COLO829 (cell line): ENCODE measurements at places on chromosomes 12 and 14.
A peak's percentile ranks its signal among the peaks of the same experiment; 100 is the strongest.

GRCh38 chr14:97299661-97300060 lies 502.5 kb downstream of the VRK1 start:
- no peak for DNase-seq

DNA sequence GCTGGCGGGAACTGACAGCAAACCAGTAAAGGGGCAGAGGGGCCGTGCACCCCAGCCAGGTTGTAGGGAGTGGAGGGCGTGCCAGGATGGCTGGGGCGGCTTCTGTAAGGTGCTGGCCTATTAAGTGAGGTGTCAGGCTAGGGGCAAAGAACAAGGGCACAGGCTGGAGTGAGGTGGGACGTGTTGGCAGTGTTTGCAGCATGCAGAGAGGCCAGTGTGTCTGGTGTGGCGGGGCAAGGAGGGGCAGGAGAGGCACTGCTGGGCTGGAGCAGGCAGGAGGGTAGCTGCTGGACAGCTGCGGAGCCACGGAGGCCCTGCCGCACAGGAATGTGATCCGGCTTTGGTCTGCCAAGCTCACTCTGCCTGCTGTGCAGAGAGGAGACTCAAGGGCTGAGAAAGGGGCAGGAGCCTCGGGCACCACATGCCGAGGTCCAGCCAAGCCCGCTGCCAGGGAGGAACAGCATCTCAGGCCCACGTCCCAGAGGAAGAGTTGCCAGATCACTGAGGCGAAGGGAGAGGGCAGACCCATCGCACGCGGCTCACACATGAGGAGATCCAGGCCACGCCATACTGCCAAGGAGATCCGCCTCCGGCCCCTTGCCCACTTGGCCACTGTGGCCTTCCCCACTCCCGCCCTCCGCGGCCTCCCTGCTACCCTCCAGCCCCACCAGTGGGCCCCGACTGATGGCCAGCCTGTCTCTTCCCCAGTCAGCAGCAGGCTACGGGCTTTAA lies 46.8 kb downstream of the AMN start:
- DNase-seq, result no peak

- DNase-seq, result no peak
Measured at GRCh38 chr12:79615596-79616560, 74.9 kb downstream of the PAWR start.

DNA sequence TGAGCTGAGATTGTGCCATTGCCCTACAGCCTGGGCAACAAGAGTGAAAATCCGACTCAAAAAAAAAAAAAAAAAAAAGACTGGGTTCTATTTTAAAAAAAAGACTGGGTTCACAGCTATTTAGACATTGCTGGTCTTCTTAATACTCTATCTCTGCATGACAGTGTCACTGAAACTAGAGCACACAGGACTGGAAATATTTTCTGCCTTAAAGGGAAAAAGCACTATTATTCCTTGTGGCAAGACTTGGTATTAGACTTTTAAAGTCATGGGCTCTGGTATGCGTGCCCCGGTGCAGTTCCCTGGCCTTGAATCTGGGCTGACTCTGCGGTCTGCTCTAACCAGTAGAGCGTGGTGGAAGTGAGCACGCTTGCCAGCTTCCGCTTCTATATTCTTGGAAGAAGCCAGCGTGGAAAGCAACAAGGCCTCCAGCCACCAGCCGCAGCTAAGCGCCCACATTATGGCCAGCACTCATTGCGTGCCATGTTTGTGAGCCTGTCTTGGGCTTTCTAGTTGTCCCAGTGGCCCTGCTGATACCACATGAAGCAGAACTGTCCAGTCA lies 31.3 kb downstream of the PRKAB1 start:
- DNase-seq, result no peak

- peak; percentile 79 for DNase-seq
Measured at GRCh38 chr12:87870061-87870460, 159.1 kb downstream of the C12orf50 start.

GRCh38 chr12:9361879-9362326 lies 153.7 kb upstream of the PZP start:
- no peak for DNase-seq

GRCh38 chr12:11726659-11727058 lies 77.2 kb downstream of the ETV6 start:
- no peak for DNase-seq

DNA sequence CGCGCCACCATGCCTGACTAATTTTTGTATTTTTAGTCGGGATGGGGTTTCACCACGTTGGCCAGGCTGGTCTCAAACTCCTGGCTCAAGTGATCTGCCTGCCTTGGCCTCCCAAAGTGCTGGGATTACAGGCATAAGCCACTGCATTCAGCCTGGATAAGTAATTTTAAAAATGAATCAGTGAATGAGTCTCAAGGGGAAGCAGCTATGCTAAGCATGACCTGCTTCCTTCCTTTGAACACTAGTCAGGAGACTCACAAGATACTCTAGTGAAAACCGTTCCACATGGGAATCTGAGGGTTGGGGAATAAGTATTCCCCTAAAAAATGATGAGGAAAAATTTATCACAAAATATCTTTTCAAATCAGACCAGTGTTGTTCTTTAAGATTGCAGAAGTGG lies 10.7 kb upstream of the FAM234B start:
- DNase-seq, result no peak

GRCh38 chr12:17215759-17216570 lies 610.0 kb upstream of the LMO3 start:
- DNase-seq, result no peak

GRCh38 chr12:124520265-124520701 lies 47.1 kb downstream of the NCOR2 start:
- no peak for DNase-seq

DNA sequence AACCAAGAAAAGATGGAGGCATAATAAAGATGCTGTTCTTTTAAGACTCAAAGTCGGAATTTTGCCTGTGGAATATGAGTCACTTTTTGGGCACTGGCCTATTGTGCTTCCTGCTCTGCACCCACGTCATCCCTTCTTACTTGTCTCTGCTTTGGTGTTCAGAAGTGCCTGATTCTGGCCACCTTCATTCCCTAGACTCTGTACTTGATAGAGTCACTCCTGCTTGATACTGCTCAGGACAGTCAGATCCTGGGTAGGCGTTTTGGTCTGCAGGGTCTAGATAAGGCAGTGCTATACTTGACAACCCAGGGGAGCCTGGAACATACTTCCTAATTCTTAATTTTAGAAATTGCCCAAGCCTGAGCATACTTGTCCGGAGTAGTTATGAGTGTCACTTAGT lies 1.9 kb downstream of the LRRK2 start:
- peak; percentile 68 for DNase-seq

DNA sequence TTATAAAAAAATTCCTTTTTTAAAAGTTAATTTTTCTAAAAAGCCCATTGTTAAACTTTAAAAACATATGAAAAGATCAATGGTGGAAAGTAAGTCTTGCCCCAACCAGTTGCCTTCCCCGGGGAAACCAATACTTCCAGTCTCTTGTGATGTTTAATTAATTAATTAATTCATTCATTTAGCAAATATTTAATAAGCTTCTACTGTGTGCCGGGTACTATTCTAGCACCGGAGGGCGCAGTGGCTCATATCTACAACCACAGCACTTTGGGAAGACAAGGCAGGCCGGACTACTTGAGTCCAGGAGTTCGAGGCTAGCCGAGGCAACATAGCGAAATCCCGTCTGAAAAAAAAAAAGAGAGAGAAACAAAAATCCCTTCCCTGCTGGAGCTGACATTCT lies 87.4 kb downstream of the HECTD4 start:
- DNase-seq, result no peak
